NCI-H1930 (cell line): ENCODE measurements at places on chromosomes 5 and 9.
A peak's percentile ranks its signal among the peaks of the same experiment; 100 is the strongest.

DNA sequence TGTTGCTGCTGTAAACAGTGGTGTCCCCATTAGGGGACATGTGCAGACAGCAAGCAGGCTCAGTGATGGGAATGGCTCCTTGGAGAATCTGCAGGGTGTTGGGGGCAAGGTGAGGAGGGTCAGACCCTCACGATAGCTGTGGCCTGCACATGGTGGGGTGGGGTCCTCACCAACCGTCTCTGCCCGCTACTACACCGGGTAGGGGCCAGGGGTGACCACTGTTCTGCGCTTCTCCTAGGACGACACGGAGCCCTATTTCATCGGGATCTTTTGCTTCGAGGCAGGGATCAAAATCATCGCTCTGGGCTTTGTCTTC lies 4.9 kb downstream of the CACNA1B start:
- DNase-seq = no peak

- no peak for DNase-seq
Measured at GRCh38 chr9:6186691-6187090, 28.9 kb upstream of the IL33 start.

- peak; percentile 79 for DNase-seq
Measured at GRCh38 chr9:33081128-33081851, 4.8 kb upstream of the SMU1 start.

DNA sequence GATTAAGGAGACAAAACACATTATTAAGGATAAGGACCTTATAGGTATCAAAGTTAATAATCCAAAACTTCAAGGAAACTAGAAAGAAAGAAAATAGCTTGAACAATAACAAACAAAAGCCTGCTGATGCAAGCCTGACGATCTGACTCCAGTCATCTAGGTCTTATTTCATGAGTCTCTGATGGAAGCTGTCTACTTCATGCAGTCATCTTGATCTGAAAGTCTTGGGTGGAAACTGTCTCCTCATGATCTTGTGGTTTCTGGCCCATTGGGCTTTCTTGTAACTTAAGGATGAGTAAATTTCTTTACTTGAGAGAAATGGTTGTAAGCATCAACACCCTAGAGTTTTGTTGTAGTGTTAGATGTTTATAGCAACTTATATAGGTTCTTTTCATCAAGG lies 20.6 kb upstream of the PSIP1 start:
- no peak for DNase-seq

- no peak for DNase-seq
Measured at GRCh38 chr9:87063871-87064270, 116.6 kb upstream of the GAS1 start.

DNA sequence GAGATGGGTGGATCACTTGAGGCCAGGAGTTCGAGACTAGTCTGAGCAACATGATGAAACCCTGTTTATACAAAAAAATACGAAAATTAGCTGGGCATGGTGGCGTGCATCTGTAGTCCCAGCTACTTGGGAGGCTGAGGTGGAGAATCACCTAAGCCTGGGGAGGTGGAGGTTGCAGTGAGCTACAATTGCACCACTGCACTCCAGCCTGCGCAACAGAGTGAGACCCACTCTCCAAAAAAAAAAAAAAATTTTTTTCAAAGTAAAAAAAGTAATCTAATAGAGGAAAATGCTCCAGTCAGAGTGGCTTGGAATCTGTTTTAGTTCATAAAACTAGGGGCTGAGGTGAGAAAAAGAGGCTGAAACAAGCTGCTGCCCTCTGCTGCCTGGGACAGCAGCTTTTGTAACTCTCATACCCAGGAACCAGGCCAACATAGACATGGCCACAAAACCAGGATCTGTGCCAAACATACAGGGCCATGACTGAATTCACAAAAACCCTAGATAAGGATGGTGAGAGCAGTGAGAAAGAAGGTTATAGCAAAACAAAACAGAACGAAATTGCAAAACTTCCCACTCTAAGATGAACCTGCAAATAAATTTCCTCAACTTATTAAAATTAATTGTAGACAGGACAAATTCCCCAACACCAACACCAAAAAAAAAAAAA lies 13.1 kb upstream of the DCAF12 start:
- DNase-seq = no peak

DNA sequence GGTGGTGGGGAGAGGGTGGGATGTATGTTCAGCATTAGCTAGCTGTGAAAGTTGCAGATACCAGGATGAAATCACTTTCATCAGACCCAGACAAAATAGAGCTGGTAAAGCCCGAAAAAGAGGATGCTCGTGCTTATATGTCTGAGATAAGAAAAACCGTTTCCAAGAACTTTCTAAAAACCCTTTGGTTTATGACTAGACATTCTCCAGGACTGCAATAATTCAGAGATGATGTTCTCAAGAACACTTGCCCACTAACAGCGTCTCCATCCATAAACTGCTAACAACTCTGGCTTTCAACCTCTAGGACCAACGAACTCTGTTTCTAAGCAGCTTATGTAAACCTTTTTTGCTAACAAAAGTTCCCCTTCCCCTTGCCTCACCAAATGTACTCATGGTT lies 8.4 kb upstream of the AMACR start:
- no peak for DNase-seq

- DNase-seq = no peak
Measured at GRCh38 chr9:88730780-88731179, 195.8 kb downstream of the NXNL2 start.

GRCh38 chr9:134526584-134527477 lies 114.8 kb upstream of the COL5A1 start:
- no peak for DNase-seq

GRCh38 chr9:124770359-124771020 lies 621 bp downstream of the NR6A1 start:
- no peak for DNase-seq

- DNase-seq = no peak
Measured at GRCh38 chr9:133700819-133701320, 37.3 kb downstream of the SARDH start.

GRCh38 chr9:89273528-89274279 lies 37.3 kb upstream of the CKS2 start:
- DNase-seq = no peak

DNA sequence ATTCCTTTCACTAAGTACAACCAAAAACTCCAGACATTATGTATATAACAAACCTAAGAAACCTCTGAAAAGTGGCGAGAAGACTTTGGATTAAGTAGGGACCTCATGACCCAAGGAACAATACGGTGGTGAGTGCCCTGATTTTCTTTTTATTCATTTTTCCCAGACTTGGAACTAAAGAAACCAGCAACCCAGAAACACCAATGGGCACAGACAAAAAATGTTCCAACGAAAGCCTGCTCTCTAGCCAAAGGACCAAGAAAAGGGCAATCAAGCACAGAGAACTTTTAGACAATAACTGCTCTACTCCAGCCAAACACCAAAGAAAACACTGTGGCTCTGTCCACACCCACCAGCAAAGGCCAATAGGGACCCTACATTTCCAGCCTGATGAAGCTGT lies 66.2 kb upstream of the SSBP2 start:
- DNase-seq = no peak

- no peak for DNase-seq
Measured at GRCh38 chr9:93815677-93816076, 139.5 kb downstream of the BARX1 start.

DNA sequence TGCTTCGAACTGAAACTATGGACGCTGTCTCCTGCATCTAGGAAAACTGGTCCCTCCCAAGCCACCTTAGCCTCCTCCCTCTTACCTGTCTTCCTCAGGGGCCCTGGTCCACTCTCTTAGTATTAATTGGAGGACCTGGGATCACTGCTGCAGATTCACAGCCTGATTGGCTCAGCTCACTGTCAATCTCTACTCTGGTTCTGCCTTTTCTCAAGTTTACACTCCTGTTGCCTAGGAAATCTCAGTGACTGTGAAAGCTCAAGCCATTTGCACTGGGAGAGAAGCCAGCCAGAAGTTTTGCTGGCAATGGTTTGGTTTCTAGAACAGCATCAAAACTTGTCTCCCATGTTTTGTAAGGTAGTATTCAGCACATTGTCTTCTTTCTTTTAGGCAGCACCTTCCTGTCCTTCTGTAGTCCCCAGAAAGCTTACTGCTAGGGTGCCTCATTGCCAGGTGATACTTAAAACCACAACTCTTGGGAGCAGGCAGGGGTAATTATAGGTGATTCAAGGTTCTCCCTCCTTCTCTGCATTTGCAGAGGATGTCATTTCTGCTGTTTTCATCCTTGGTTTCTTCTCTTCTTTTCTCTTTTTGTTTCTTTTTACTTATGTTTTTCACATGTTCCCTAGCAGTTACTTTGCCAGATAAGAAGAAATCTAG lies at the start of gene CAPSL:
TSS of gene CAPSL (minus strand) at position 55 of the 660 bp plus-strand sequence. CDS start 17,502 bp downstream, outside the sequence.
- DNase-seq = no peak

DNA sequence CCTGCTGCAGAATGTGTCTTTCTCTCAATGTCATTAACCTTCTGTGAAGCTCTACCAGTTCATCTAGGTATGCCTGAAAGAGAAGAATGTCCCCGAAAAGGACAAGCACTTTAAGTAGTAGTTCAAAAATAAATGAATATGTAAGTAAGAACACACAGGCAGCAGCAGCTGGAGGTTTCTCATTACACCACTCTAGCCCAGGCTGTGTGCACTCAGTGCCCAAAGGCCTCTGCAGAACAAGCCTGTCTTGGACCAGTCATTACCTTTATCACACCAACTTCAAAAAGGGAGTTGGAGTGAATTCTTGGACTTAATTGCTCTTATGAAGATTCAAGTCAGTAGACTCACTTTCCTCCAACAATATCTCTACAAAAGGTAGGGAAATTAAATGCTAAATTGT lies 268.8 kb downstream of the MLLT3 start:
- DNase-seq = no peak

DNA sequence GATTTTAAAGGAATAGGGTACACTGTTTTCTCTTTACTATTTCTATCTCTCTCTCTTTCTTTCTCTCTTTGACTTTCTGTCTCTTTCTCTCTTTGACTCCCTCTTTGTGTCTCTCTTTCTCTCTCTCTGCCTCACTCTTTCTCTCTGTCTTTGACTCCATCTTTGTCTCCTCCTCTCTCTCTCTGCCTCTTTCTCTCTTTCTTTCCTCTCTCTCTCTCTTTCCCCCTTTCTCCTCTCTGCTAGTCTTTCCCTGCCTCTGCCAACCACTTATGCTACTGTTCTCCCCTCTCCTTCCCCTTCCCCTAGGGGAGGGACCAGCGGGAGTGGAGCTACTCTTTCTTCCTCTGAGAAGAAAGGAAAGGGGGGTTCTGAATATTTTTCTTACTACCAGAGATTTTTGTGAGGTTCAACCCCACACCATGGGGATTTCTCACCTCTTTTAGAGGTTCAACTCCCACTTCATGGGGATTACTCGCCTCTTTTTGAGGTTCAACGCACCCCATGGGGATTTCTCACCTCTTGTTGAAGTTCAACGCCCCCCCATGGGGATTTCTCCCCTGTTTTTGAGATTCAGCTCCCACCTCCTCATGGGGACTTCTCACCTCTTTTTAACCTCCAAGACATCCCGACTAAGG lies 309.9 kb downstream of the NR3C1 start:
- DNase-seq = no peak

GRCh38 chr5:100828071-100828897 lies 74.8 kb downstream of the ST8SIA4 start:
- no peak for DNase-seq

- no peak for DNase-seq
Measured at GRCh38 chr5:75275147-75275546, 38.5 kb upstream of the ANKRD31 start.

- no peak for DNase-seq
Measured at GRCh38 chr9:33311953-33312352, 21.6 kb downstream of the NFX1 start.

DNA sequence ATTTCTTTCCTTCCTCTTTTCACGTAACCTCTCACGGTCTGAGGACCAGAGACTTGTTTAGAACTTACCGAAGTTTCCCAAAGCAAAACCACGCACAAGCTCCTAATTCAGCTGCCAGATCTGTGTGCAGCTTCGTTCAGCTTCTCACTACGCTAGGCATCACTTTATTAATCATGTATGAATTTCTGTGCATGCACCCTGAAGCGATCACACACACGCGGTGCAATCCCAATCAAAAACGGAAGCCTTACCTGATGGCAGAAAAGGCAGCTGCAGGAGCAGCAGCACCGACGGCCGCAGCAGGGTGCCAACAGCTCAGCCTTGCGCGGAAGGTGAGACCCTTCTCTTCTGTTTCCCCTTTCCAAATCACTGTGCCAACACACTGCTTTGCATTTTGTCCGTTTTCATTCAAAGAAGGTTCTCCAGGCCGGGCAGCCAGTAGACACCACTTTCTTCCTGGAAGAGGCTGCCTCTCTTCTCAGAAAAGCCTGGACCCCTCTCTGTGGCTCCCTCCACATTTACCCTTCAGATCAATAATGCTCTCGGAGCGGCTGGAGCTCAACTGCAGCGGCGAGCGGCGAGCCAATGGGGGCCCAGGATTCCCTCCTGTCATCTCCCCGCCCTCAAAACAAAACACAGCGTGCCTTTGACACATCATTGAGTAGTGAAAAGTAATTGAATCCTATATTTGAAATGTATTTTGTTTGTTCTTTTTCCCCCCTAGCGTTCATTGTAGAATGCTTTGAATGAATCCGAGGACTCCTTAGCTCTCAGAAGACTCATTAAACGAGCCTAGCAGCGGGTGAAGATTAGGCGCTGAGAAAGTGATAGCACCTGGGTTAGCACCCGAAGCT lies at the start of gene CDH12:
TSS of gene CDH12 (minus strand) at position 538 of the 854 bp plus-strand sequence.
- no peak for DNase-seq

DNA sequence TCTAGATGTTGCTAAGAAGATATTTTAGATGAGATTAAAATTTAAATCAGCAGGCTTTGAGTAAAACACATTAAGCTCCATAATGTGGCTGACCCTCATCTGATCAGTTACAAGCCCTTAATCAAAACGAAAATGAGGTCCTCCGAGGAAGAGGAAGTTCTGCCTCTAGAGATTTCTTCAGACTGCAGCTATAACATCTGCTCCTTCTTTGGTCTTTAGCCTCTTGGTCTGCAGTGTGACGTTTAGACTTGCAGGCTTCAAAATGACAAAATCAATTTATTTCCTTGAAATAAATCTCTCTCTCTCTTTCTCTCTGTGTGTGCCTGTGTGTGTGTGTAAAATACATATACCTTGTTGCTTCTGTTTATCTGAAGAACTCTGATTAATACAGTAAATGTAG lies 1429.8 kb upstream of the CDH9 start:
- DNase-seq = no peak

- no peak for DNase-seq
Measured at GRCh38 chr5:9066349-9066748, 479.5 kb downstream of the SEMA5A start.

GRCh38 chr9:136160381-136160841 lies 41.7 kb upstream of the TMEM250 start:
- DNase-seq = no peak

GRCh38 chr9:87445646-87446045 lies 52.0 kb upstream of the DAPK1 start:
- peak; percentile 7 for DNase-seq
